ENCODE measurements at places on chromosomes 16 and 17. TPM values are rescaled to one million over a fixed set of nuclear protein-coding genes. Genes with fewer than 3 reads are reported as not detected.

DNA sequence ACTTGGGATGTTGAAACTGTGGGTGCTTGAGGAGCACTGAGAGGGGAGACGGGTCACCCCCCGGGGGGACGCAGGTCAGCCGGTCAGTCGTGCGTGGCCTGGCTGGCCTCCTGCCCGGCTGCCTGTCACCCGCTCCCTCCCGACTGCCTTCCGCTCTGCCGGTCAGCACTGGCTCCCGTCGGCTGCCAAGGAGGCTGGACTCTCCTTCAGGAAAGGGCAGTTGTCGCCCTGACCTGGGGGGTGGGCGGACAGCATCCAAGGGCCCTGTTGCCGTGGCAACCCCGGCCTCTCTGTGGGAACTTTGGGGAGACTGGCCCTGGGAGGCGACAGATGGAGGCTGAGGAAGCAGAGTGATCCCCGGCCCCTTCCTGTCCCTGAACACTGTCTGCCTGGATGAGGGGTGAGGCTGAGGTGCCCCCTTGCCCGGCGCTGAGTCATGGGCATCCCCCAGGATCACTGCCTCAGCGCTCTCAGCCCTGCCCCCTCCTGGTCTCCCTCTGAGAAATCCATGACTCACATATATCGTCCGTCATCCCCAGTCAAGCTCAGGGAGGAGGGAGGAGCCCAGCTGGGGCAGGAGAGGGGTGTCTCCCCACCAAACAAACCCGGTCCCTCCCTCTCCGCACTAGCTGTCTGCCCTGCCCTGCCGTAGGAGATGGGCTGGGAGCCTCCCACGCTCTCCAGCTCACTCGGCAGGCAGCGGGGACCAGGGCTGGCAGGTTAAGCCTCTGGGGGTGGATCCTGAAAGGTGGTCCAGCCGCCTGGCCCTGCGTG is at the start of gene ADGRG1:
ADGRG1 (plus strand) TSS at position 623 of the 774 bp plus-strand sequence. CDS start 21,658 bp downstream, outside the sequence.
- peak; percentile 93 for DNase-seq

GRCh38 chr16:81786321-81786720 is 7.2 kb downstream of the PLCG2 start:
- DNase-seq: peak; percentile 87

GRCh38 chr17:57902800-57903759 is 52.1 kb downstream of the CUEDC1 start:
- DNase-seq: peak; percentile 91

GRCh38 chr16:19639986-19640421 is 78.0 kb downstream of the KNOP1 start:
- DNase-seq: no peak

GRCh38 chr17:48642059-48642842 is 16.1 kb upstream of the HOXB9 start:
- DNase-seq: no peak

DNA sequence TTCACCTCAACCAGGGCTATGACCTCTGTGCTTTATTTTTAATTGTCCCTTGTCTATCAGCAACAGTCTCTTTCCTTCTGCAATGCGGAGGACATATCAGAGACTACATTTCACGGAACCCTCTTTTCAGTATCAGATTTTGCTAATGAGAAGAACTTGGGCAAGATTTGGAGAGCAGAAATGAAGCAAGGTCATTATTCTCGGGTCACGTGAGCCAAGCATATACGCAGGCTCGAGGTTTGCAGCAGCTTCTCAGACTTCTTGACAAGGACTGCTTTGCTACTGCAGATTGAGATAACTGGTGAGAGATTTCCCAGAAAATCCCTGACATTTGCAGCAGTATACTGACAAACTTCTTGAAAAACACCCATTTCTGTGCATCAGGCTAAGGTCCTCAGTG is 30.4 kb downstream of the ABCA10 start:
- DNase-seq: no peak

GRCh38 chr17:58084317-58084981 is 1.2 kb downstream of the DYNLL2 start:
- peak; percentile 47 for DNase-seq

GRCh38 chr16:89159066-89159849 is 12.3 kb upstream of the CDH15 start:
- DNase-seq: no peak

- DNase-seq: no peak
Measured at GRCh38 chr16:6558661-6559060, 774.0 kb upstream of the RBFOX1 start.

GRCh38 chr17:80660527-80661198 is 116.0 kb downstream of the RPTOR start:
- no peak for DNase-seq

DNA sequence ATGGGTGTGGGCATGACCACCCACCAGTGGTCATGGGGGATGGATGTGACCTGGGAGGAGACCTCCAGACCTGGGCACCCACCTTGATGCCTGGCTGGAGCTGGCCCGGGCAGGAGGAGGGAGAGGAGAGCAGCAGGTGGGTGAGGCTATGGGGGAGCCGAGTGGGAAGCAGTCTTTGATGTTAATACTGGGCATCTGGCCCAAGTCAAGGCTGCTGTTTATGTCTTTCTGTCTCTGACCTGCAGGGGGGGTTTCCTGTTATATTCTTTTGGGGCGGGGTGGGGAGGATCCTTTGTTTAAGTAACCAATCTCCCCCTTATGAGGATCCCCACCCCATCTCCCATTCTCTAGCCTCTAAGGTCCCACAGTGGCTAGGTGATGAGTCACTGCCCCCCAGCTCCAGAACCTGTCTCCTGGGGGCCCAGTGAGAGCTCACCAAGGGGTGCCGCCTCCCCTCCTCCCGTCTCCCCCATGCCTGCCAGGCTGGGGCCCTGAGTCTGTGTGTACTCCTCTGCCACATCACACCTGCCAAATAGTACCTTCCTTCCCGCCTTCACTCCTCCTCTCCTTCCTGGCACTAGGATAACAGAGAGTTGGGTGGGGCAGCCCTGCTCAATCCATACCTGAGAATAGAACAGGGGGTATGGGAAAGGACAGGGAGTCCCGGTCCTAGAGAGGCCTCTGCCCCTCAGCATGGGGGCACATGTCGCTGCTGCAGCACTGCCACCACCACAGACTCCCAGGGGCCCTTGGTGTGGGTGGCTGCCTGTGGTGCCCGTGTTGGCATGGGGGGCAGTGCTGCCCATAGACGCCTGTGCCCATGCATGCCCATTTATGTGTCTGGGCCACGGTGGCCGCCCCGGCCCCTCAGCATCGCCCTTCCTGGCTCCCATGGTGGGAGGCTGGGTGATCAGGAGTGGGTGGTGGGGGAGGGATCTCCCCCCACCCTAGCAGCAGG is 7.3 kb downstream of the THRA start:
- DNase-seq: no peak

GRCh38 chr16:30767767-30768465 is 5.8 kb downstream of the RNF40 start:
- DNase-seq: no peak

DNA sequence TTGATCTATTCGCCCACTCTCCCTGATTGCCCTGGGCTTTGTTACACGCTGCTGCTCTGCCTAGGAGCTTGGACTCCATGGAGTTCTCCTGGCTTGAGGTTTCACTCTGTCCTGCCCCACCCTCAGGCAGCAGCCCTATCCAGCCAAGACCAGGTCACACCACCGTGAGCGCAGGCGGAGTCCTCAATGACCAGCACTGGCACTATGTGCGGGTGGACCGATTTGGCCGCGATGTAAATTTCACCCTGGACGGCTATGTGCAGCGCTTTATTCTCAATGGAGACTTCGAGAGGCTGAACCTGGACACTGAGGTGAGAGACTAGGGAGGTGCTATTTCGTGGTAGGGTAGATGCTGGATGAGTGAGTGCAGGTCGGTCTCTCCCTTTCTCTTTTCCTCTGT is 3.5 kb downstream of the CNTNAP1 start:
- no peak for DNase-seq

DNA sequence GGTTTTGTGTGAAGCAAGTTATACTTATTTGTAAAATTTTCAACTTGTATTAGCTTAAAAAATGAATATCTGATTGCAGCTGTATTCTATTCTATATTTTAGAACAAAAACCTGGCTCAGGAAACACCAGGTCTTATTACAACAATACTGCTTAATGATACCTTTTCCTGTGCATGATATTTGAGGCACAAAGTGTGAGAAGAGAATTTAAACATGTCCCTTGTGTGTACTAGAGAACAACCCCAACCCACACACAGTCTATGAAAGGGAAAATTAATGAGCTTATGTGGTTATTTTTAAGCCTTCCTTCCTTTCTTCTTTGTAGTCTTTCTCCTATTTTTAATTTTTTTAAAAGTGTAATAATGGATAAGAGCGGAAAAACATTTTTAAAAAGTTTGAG is 122.6 kb upstream of the MON1B start:
- no peak for DNase-seq

- DNase-seq: no peak
Measured at GRCh38 chr17:17134957-17135333, 71.2 kb downstream of the PLD6 start.

GRCh38 chr17:16141685-16142084 is 73.6 kb downstream of the NCOR1 start:
- DNase-seq: no peak

DNA sequence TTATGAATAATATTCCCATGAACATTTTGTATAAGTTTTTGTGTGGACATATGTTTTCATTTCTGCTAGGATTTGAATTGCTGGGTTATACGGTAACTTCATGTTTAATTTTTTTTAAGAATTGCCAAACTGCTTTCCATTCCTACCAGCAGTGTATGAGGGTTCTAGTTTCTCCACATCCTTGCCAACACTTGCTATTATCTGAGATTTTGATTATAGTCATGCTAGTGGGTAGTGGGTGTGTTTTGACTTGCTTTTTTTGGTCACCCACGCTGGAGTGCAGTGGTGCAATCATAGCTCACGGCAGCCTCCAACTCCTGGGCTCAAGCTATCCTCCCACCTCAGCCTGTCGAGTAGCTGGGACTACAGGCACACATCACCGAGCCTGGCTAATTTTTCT is 3.0 kb upstream of the EEF2K start:
- DNase-seq: no peak

- no peak for DNase-seq
Measured at GRCh38 chr16:50664270-50664669, 16.8 kb downstream of the SNX20 start.

DNA sequence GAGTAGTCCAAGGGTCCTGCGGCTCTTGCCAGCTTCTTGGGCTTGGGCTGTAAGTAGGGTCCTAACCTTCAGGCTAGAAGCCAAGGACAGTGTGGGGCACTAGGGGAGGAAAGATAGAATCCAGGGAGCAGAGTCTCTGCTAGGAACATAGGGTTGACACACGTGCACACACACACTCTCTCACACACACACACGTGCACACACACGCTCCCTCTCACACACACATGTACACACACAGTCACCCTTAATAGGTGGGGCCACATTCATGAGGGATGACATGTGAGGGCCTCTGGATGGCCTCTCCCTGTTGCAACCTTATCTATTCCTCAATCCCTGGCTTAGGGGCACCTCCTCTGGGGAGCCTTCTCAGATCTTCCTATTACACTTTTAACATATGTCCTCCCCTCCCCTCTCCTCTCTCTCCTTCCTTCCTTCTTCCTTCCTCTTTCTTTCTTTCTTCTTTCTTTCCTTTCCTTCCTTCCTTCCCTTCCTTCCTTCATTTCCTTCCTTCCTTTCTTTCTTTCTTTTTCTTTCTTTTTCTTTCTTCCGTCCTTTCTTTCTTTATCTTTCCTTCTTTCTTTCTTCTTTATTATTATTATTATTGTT is 3.1 kb downstream of the EPX start:
- DNase-seq: no peak

- no peak for DNase-seq
Measured at GRCh38 chr17:44247876-44248736, 19.8 kb downstream of the SLC4A1 start.

- no peak for DNase-seq
Measured at GRCh38 chr17:20184181-20184580, 175.0 kb downstream of the SPECC1 start.

Gene CDK3
- 3.3 TPM for total RNA-seq

Gene TUBB3
- total RNA-seq: 60.8 TPM

Gene SARM1
- total RNA-seq: 0.61 TPM

Gene AHSP
- not detected for total RNA-seq

Gene SLC5A10
- total RNA-seq: 0.14 TPM

Gene EPX
- total RNA-seq: not detected

Gene ARHGDIG
- not detected for total RNA-seq

Gene CTRB1
- total RNA-seq: not detected

Gene CACNG3
- not detected for total RNA-seq

Gene CRK
- total RNA-seq: 79.2 TPM

Gene ACSM5
- not detected for total RNA-seq

Gene SOX15
- total RNA-seq: 176 TPM

Gene KRTAP1-3
- not detected for total RNA-seq

Gene PRAC1
- not detected for total RNA-seq

Gene CKLF
- 44.2 TPM for total RNA-seq

Measured in foreskin keratinocyte (primary cell).